ENCODE measurements at places on chromosomes 1 and 21. TPM values are rescaled to one million over a fixed set of nuclear protein-coding genes. Genes with fewer than 3 reads are reported as not detected.

The MYBPH gene
- polyA plus RNA-seq = not detected

The MCL1 gene
- 23.4 TPM for polyA plus RNA-seq

The CASQ2 gene
- polyA plus RNA-seq = 0.33 TPM

The AMY1B gene
- not detected for polyA plus RNA-seq

The TFF2 gene
- polyA plus RNA-seq = 1.0 TPM

The S100A9 gene
- 35.0 TPM for polyA plus RNA-seq

The LGR6 gene
- polyA plus RNA-seq = 0.63 TPM
